Femur (tissue), 1 donor: ENCODE measurements at places on chromosomes 1 and 21.

DNA sequence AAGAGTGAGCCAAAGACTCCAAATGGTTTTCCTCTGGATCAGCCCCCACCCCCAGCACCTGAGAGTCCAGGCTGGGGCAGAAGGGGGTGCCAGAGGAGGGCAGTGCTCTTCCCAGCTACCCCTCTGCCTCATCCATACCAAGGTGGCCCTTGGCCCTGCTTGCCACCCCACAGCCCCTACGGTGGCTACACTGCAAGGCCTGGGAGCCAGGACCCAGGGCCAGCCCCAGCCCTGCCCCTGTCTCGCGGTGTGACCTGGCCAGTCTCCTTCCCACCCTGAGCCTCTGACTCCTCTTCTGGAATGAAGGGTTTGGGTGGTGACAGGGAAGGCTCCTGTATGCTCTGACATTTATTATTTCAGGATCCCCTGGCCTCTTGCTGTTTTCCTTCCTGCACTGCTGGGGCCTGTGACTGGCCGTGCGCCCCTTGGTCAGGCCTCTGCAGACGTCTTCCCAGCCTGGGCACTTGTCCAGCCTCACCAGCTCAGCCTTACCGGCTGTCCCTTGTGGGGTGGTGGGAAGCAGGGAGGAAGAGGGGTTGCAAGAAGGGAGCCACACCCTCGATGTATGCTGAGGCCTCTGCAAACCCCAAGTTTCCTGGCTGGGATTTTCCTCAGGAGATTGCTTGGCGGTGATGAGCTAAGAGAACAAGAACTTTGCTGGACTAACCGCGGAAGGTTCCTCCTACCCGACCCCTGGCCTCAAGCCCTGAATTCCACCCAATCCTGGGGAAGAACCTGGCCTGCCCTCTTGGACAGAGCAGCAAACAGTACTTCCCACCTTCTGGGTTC, 13.5 kb downstream of the ASAP3 start:
- DNase-seq: peak; percentile 86

DNA sequence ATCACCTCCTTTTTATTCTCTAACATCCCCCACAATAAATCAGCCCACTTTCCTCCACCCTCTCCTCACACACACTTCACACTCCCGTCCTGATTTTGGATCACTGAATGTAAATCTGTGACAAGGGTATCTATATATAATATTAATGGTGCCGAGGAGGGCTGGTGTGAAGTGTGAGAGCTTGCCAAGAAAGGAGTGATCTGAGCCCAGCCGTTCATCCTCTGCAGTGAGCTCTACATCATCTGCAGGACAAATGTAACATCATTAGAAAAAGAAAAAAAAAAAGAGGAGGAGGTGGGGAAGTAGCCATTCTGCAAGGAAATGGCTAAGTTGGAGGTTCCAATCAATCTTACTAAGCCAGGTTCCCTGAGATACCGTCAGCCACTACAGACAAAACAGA, 291.7 kb upstream of the RRP15 start:
- no peak for DNase-seq

GRCh38 chr1:19676438-19676922, 11.8 kb downstream of the HTR6 start:
- peak; percentile 75 for DNase-seq

GRCh38 chr21:17512253-17513213, at the start of gene CXADR:
CXADR (plus strand) TSS chr21:17513043; CDS start chr21:17513130, 87 bp downstream.
- DNase-seq: peak; percentile 52

- DNase-seq: no peak
These were observed 202.7 kb downstream of the BACH1 start for GRCh38 chr21:29501451-29501850.

GRCh38 chr1:34867415-34867814, 7.9 kb upstream of the SMIM12 start:
- no peak for DNase-seq

DNA sequence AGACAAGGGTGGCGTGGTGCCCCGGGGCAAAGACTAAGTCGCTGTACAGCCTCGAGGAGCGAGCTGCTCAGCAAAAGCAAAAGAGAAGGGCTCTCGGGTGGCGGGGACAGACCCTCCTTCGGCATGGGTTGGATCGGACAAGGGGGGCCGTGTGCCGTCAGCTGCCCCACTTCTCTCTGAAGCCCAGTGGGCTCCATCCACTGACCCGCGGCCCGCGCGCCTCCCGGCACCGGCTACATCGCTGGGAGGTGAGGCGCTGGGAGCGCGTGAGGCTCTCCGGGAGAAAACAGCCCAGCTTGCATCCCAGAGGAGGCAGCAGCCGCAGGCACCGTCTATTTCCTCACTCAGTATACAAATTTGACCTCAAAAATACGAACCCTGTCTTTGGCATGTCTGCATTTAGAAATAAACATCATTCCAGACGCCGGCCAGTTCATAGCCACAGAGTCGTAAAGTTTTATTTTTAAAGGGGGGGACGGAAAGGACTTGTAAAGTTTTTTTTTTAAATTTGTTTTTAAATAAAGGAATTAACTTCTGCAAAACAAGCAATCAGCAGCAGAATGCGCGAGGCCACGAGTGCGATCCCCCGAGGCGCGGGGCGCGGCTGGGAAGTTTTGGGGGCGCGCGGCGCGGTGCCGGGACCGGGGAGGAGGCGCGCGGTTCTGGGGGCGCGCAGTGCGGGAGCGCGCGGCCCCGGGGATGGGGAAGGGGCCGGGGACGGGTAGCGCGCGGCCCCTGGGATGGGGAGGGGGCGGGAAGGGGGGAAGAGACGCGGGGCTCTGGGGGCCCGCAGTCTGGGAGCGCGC, 689 bp upstream of the GPR137B start:
- peak; percentile 54 for DNase-seq

GRCh38 chr1:87821335-87821697, 492.6 kb downstream of the LMO4 start:
- no peak for DNase-seq

DNA sequence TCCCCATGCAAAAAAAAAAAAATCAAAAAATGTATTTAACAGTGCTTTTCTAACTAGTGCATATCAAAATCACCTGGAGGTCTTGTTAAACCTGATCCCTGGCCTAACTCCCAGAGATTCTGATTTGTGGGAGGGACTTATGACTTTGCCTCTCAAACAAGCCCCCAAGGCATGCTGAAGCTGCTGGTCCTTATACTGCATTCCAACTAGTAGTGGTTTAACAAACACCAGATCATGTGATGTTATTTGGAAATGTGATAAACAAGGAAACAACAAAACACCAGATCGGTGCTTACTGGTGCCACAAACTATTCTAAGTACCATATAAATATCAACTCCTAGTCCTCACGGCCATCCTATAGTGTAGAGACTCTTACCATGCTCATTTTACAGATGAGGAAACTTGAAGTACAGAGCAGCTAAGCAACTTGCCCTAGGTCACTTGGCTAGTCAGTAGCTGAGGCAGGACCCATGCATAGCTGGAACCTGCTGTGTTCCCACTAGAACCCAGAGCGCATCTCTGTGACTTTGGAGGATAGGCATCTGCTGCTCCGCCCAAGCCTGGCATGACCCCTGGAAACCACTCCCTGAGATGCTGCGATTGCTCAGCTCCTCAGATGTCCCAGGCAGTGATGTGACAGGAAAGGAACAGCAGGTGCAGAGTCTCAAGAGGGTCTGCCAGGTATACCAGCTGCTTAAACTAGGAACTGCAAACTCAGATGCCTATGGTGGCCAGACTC, 38.1 kb downstream of the SOX13 start:
- no peak for DNase-seq

GRCh38 chr1:188782220-188782841, 1695.3 kb downstream of the BRINP3 start:
- no peak for DNase-seq

GRCh38 chr1:38529391-38529790, 330.2 kb downstream of the RRAGC start:
- DNase-seq: no peak

DNA sequence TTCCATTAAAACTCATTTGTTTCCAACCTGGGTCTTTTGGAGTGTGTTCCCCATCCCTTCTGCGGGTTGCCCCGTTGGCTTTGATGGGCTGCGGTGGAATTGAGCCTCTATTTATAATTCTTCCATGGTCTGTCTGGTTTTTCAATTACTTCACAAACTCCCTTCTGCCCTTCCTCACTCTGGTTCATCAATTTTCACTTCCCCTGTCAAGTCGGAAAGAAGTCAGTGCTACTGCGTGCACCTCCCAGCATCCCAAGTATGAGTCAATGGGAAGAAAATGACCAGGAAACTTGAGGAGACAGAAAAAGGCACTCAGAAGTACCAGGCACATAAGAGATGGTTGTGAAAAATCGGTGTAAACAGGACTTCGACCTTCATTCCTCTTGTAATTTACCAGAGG, 126.2 kb downstream of the KAZN start:
- DNase-seq: no peak

DNA sequence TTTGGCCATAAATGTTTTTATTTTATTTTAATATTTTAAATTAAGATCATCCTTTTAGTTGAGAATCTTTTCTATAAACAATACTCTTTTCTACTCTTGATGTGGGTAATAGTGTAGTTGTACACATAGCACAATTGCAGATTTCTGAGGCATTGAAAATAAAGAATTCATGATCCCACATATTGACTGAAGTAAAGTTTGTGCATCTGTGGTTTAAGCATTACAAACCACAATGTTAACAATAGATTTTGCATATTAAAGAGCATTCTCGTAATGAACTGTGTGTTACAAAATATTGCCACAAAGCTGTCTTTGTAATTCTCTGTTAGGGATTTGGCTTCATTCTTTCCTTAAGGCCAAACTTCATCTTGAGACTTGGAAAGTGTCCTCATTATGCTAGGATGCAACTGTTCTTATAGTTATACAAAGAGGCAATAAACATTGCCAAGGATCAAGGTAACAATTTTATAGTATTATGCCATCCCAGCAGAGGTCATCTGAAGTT, 256.8 kb downstream of the OLFM3 start:
- no peak for DNase-seq

- no peak for DNase-seq
These were observed 32.8 kb upstream of the ZNF281 start for GRCh38 chr1:200442537-200443156.

- no peak for DNase-seq
These were observed 32.2 kb upstream of the FCRL3 start for GRCh38 chr1:157732755-157733154.

DNA sequence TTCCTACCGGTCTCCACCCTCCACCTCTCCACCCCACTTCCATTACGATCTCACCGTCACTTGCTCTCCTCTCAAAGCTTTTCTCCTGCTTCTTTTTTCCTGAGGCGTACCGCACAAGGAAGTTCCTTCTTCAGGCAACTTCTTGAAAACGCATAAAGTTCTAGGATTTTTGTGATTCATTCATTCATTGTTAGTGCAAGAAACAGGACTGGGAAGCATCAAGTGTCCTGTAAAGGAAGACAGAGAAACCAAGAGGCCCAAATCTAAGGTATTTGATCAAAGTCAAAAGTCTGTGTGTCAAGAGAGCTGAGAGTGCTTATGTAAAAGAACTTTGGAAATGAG, 1.3 kb upstream of the RCC2 start:
- no peak for DNase-seq

DNA sequence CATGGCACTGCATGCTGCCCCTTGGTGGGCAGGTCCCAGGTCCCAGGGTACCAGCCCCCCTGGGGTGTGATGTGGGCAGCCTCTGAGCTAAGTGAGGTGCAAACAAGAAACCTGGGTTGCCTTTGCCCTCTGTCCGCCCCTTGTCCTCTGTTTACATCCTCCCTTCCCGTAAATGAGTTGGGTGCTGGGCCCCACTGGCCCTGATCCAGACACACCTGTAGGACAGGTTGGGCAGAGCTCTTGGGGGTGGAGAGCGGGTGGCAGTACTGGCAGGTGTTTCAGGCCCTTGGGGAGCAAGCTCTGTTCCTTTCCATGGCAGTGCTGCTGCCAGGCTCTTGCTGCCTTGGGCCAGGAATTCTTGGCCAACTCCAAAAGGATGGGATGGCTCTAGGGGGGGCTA, 35.8 kb downstream of the ELF3 start:
- no peak for DNase-seq

GRCh38 chr1:115320377-115320776, 17.7 kb downstream of the NGF start:
- no peak for DNase-seq

DNA sequence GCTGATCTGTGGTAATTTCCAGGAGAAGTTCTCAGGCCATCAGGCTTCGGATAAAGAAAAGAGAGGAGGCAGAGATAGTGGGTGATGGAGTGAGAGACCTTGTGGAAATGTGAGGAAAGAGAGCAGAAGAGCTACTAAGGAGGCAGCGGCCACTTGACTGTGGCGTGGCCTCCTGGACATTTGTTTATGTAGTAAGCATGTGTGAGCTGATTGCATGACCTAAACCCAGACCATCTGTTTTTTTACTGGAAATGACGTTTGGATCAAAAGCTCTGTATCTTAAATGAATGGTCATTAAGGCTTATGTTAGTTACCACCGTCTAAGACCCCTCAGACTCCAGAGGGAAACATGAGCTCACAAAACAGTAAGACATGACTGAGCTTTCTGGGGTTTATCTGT, 13.6 kb downstream of the ATP1B1 start:
- DNase-seq: no peak

DNA sequence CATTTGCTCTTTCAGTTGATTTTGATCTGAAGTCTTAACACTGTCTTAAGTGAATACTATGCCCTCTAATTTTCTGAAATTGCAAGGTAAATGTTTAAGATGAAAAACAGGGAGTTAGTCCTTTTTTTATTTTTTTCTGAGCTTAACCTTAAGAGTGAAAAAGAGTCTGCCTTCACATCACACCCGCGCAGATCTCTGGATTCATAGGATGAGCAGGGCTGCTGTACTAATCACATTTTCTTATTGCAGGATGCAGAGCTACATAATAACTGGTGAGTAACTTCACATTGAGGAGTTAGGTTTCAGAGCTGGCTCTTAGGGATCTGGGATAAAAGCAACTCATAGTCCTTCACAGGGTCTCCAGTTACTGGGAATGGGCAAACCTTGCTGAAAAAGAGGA, 188.7 kb upstream of the ATP1B1 start:
- no peak for DNase-seq

GRCh38 chr1:15002325-15002724, 151.2 kb upstream of the TMEM51 start:
- no peak for DNase-seq

DNA sequence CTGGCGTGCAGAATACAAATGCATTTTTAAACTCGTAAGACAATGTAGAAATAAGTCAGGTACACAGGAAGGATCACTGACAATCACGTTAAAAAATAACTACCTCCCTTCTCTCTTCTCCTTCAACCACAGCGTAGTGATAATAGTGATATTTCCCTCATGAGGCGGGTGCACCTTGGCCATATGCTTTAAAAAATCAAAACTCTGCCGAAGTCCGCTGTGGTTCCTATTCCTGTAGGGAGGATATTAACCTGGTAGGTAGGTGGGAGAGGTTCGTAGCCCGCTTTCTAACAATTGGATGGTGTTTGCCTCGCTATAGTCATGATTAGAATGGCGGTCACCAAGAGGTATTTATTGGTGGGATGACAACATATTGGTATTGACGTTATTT, 732 bp downstream of the GREM2 start:
- no peak for DNase-seq

GRCh38 chr1:84163123-84163931, 19.3 kb downstream of the PRKACB start:
- no peak for DNase-seq

DNA sequence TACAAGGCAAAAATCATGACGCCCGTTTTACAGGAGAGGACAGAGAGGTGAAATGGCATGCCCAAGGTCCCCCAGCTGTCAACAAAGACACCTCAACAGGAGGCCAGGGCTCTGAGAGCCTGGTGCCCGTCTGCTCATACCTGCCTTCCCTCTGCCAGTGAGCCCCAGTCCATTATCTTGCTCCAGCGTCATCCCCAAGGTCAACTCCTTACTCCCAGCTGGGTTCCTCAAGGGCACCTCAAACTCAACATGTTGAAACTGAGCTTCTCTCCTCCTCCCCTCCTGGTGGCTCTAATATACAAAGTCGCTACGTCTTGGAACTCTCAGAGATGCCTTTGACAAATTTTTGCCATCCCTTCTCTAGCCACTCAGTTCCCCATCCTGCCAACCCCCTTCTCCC, 3.2 kb downstream of the PBXIP1 start:
- no peak for DNase-seq
